NCI-H2081 treated with DMSO at 0.1 percent for 48 hours (cell line): ENCODE measurements at places on chromosomes 12 and 14.

- no peak for DNase-seq
Observed at GRCh38 chr12:68884251-68884650, 48.7 kb downstream of the CPM start.

- DNase-seq, result no peak
Observed at GRCh38 chr14:100585448-100586152, 1.6 kb downstream of the BEGAIN start.

DNA sequence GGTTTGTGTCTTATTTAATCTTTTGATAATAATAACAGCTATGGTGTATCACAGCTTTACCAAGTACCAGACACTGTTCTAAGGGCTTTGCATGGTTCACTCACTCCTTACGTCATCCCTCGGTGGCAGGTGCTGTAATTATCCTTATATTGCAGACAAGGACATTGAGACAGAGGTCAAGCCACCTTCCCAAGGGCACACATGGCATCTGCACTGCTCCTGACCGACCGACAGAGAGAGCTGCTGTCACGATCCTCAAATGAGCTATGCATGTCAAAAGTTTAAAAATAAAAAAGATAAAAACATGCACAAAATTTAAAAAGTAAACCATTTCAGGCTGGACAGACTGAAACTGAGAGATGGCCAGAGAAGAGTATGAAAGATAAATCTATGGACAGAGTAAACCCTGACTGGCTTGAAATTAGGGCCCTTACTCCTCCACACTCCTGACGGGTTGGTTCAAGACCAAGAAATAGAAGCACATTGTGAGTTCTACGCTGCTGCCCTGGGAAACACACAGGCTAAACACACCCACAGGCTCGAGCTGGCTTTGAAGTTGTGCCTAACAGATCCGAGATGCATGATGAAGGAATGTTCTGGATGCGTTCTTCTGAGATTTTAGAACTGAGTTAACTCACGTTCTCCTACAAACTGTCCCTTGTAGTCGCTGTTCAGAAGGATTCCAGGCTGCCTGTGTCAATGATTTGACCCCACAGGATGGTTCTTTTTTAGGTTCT, 268.7 kb downstream of the ZFP36L1 start:
- no peak for DNase-seq

DNA sequence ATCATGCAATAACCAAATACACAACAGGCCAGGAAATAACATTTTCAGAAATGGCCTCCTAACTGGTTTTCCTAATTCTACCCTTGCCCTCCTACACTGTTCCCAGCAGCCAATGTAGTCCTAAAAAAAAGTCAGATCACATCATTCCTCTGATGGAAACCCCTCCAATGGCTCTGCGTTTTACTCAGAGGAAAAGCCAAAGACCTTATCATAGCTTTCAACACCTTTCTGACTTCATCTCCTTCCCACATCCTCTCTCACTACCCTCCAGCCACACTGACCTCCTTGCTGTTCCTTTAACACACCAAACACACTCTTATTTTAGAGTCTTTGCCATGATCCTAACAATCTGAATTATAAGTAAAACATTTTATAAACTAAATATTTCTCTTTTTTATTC, 1.1 kb downstream of the MED6 start:
- no peak for DNase-seq

GRCh38 chr12:26623136-26623535, 209.9 kb downstream of the ITPR2 start:
- DNase-seq, result no peak

GRCh38 chr12:27583981-27584380, 60.0 kb downstream of the PPFIBP1 start:
- DNase-seq, result no peak

DNA sequence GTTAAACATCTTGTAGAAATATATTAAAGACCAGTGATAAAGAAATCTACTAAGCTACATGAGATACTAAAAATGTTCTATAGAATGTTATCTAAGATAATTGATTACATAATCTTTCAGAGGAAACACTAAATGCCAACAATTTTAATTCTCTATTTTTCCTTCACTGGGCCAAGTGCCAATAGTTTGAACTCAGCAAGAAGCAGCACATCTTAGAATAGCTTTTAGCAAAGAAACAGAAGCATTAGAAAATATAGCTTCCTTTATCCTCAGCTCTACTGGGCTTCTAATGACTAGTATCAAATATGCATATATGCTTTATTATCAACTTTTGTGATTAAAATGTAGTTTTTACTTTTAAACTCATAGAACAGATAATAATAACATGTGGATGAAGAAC, 461.4 kb upstream of the USP15 start:
- DNase-seq, result no peak

DNA sequence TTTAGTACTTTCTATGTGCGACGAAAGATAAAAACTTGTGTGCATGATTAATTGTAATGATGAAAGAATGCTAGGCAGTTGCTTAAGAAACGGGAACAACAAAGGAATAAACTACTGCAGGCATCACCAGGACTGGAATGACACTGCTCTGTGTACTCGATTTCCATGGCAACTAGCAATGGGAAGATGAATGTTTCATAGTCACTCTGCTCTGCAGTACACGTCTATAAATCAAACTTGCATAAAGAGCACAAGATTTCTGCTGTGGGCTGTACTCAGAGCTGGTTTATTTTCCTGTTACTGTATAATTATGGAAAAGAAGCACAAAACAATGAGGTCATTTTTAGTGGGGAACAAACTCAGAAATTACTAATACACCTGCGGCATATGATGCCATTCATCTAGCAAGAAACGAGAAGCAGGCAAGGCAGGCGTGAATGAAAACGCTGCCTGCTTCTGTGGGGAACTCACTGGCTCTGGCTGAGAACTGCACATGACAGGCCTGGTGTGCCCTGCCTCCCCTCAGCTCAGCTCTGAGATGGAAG, 41.8 kb downstream of the EFCAB11 start:
- peak; percentile 58 for DNase-seq

GRCh38 chr12:78146365-78146772, 315.7 kb downstream of the NAV3 start:
- DNase-seq, result no peak

DNA sequence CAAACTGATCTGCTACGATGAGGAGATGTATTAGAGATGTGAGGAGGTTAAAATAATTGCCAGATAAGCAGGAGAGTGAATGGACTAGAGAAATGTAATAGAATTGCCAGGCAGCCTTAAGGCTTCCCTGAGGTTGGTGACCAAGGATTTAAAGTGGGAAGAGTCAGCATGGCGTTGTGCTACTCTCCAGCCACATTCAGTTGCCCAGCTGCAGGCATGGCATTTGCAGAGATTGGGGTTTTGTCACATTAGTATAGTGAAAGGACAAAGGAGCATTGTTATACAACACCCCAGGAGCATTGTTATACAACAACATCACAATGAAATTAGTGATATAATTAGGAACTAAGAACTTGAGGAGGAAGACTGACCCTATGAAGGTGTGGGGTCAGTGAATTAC, 31.7 kb downstream of the MARK3 start:
- no peak for DNase-seq

DNA sequence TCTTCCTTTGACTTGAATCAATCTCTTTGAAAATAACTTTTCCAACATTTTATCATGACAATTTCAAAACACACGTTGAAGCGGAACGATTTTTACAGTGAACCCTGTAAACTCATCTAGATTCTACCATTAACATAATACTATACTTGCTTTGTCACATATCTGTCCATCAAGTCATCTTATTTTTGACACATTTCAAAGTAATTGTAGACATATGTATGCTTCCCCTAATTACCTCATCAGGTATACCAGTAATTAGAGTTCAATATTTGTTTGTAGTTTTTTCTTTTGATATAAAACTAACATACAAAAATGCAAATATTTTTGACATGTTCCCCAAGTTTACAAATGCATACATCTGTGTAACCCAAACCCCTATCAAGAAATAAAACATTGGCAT, 140.4 kb downstream of the DACT1 start:
- DNase-seq, result no peak

DNA sequence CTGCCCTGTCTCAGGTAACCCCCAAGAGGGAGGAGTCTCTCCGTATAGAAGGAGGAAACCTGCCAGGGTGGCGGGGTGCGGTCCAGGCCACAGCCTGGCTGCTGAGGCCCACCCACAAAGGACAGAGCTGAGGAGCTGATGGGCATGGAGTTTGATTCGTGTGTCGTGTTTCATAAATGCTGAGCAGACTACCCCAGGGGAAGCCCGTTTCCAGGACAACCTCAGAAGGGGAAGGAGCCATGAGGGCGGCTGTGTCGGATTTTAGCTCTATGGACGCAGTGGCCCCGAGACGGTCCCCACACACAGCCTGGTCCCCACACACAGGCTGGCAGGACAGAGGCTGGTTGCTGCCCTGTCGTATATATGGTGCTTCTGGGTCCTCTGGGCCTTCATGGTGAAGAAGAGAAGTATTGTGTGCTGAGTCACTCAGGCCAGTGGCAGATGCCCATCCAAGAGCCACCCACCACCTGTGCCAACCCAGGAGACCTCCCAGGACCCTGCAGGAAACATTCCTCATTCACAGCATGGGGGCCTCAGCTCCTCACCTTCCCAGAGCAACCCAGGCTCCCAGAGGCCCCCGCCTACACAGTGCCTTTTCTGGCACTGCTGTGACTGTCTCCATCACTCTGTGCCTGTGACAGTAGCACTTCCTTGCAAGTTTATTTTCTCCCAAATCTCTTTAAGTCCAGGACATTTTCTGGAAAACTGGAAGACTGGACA, 63.1 kb upstream of the RIN3 start:
- DNase-seq, result no peak
